ENCODE measurements at places on chromosomes 5 and 9. TPM values are rescaled to one million over a fixed set of nuclear protein-coding genes. Genes with fewer than 3 reads are reported as not detected.

Gene ADGRV1
- total RNA-seq = not detected

Gene TAF11L10
- total RNA-seq = not detected

Gene ANKRD31
- total RNA-seq = 0.59 TPM

Gene GARIN3
- not detected for total RNA-seq

Gene TRMO
- 43.8 TPM for total RNA-seq

Gene FOXD4L5
- total RNA-seq = not detected

Gene CAVIN4
- 0.07 TPM for total RNA-seq

Gene GM2A
- 29.3 TPM for total RNA-seq

Gene SPINK5
- not detected for total RNA-seq

Gene GABRP
- total RNA-seq = not detected

Gene XPA
- total RNA-seq = 23.2 TPM

Gene ANXA2R
- 13.2 TPM for total RNA-seq

Gene PCDHAC2
- not detected for total RNA-seq

Gene PDGFRB
- total RNA-seq = 8.5 TPM

Gene MARCOL
- total RNA-seq = not detected

Gene OR1K1
- not detected for total RNA-seq

GRCh38 chr5:94422812-94423211, 195.6 kb downstream of the KIAA0825 start:
- no peak for DNase-seq

GRCh38 chr9:33439731-33440130, 7.7 kb downstream of the AQP3 start:
- no peak for DNase-seq

DNA sequence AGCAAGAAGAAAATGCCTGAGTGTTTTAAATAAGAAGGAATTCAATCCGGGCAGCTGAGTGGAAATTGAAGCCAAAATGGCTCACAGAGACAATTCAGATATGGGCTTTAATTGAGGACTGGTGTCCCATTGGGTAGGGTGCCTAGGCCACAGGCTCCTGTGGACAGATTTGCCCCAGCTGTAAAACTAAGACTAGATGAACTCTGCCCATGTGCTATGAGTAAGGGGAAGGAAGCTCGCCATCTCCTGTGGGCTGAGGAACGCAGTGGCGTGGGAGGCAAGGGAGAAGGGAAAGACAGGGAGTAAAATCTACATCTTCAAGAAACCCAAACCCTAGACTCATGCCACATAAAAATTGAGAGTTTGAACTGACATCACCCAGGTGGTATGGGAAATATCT, 66.1 kb downstream of the KLHL3 start:
- no peak for DNase-seq

- DNase-seq = no peak
These were observed 419.9 kb upstream of the GRAMD2B start for GRCh38 chr5:126003309-126003708.

GRCh38 chr9:129562514-129562913, 58.4 kb downstream of the C9orf50 start:
- no peak for DNase-seq

GRCh38 chr9:14756291-14756690, 33.8 kb upstream of the CER1 start:
- no peak for DNase-seq

- DNase-seq = no peak
These were observed 3.9 kb downstream of the GCNT4 start for GRCh38 chr5:75048457-75048953.

- no peak for DNase-seq
These were observed 19.4 kb downstream of the EFNA5 start for GRCh38 chr5:107651325-107651724.

GRCh38 chr9:93306081-93306480, 122.1 kb downstream of the WNK2 start:
- DNase-seq = no peak

- DNase-seq = no peak
These were observed 27.7 kb upstream of the GABRP start for GRCh38 chr5:170755679-170756456.

DNA sequence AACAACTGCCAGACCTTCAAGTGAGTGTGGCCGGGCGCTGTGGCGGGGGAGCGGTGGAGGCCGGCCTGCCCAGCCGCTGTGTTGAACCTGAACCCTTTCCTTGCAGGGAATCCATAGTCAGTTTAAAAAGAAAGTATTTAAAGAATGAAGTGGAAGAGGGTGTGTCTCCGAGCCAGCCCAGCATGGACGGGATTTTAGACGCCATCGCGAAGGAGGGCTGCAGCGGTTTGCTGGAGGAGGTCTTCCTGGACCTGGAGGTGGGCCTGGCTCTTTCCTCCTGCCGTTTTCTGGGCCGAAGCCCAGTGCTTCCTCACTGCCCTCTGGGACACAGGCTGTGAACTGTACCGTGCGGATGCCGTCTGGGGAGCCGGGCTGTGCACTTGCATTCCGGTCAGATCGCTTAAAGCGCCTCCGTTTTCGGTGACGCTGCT, 19.1 kb downstream of the EXOC3 start:
- no peak for DNase-seq

DNA sequence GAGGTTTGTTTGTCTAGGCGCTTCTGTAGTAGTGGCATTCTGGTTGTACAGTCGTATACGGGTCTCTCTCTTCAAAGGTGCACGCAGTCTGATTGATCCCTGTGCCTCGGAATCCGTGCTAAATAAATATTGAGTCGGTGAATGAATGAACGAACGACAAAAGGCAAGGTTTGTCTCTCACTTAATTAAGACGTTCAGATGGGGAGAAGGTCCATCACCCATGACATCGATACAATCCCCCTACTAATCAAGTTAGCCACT, 500 bp upstream of the CREBRF start:
- DNase-seq = no peak

- DNase-seq = no peak
These were observed 308.8 kb downstream of the PJA2 start for GRCh38 chr5:109100971-109101370.

GRCh38 chr9:120857902-120858301, 15.2 kb upstream of the PSMD5 start:
- DNase-seq = no peak

DNA sequence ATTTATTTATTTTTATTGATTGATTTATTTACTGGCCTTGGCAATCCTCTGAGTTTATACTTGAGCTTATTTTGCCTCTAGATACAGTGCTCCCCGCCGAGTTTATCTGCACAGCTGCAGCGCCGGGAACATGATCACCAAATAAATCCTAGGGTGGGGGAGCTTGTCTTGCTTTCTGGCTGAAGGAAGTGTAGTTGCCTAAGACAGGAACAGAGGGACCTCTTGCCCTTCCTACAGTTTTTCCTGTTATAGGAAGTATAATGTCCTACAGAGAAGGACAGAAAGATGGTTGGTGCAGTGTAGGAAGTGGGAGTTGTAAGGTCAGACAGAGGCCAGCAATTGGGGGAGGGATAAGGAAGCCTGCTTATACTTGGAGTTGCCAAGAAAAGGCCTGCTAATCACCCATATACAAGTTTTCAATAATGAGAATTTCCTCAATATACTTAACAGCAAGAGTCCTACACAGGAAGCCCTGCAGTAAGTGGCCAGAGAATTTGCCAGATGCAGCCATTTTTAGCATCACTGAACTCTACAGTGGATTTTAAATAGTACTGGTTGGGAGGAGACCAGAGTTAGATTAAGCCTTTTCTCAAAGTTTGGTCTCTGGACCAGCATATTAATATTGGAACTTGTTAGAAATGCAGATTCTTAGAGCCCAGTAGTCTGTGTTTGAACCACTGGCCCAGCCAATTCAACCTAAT, 7.7 kb downstream of the AOPEP start:
- DNase-seq = no peak

DNA sequence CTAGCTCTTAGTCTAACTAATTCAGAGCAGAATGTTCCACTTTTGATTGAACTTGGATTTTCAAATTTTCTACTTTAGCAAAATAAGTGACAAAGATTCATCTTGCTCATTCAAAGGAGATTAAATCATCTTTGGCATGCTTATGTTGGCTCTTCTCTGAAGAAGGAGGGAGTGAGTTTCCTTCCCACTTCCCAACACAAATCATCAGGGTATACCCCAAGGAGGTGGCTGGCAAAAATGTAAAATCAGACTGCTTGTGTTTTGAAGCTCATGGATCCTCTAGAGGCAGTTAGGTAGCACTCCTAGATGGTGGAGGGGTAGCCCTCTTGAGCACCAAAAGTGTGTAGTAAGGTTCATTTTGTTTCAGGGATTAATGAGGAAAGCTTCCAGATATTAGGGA, 343.1 kb downstream of the OSTF1 start:
- DNase-seq = no peak

GRCh38 chr5:72301557-72301956, 18.5 kb downstream of the MRPS27 start:
- DNase-seq = no peak

DNA sequence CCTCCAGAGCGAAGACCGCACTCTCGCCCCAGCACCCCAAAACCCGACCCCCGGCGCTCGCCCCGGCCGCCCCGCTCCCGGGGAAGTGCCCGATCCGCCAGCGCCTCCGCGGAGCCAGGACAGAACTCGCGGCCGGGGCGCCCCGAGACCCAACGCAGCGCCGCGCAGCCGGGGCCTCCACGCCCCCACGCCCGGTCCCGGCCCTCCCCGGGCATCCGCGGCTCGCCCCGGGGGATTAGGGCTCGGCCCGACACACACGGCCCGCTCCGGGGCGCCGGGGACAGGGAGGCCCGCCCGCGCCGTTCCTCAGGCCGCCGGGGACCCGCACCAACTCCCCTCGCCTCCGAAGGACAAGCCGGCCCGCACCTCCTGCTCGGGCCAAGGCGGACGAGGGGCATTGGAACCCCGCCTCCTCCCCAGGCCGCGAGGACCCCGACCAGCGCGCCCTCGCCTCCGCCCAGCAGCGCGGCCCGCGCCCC, 544 bp downstream of the FNBP1 start:
- peak; percentile 61 for DNase-seq

- no peak for DNase-seq
These were observed 3.1 kb downstream of the QRFP start for GRCh38 chr9:130893341-130894101.

- no peak for DNase-seq
These were observed 18.9 kb downstream of the ZNF169 start for GRCh38 chr9:94277885-94278536.

- no peak for DNase-seq
These were observed 161.4 kb upstream of the GNA14 start for GRCh38 chr9:77809552-77809951.

DNA sequence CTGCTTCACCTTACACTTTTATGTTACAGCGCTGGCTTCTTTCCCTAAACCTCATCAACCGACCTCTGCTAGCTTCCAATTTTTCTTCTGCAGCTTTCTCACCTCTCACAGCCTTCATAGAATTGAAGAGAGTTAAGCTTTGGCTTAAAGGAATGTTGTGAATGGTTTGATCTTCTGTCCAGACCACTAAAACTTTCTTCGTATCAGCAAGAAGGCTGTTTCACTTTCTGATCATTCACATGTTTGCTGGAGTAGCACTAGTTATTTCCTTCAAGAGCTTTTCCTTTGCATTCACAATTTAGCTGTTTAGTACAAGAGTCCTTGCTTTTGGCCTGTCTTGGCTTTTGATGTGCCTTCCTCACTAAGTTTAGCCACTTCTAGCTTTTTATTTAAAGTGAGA, 49.5 kb downstream of the NR3C1 start:
- DNase-seq = peak; percentile 10

DNA sequence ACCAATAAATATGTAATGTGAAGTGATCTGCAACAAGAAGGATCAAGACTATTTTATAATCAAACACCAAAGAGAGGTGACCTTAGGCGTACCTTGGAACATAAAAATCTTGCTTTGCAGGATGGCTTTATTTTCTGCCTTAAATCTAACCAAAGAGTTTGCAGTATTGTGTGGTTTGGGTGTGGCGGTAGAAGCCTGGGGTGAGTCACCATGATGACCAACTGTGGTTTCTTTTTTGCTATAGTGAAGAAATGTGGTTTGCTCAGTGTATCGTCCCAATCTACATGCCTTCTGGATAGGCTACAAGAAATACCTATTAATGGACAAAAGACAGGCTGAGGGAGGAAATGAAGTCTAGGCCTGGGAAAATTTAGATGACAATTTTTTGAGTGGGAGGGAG, 5.1 kb upstream of the CAST start:
- DNase-seq = no peak

DNA sequence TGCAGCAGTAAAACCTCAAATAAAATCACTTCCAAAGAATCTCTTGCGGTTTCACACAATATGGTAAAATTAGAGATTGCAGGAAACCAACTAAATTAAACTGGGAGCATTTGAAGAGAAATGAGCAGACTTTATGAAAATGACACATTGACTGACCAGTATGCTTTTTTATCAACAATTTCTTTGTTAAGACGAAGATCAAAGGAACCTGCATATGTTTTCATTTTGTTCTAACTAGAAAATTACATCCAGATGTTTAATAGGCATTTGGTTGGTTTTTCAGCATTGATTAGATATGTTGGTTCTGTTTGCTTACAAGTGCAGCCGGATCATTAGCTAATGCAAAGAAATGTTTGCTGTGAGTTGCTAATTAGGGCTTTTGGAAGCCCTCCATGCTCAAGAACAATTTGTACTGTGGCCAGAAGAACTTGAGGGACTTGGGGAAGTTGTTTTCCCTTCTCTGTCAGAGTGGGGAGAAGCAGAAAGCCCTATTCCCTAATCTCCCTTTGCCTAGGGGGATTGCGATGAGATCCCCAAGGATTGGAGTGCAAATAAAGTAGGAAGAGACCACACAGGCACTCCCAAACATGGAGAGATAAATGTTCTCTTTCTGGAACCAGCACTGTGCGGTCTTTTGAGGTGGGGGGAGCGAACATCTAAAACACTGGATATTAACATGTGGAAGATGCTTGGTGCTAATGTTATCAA, 4.5 kb upstream of the TLE1 start:
- no peak for DNase-seq

DNA sequence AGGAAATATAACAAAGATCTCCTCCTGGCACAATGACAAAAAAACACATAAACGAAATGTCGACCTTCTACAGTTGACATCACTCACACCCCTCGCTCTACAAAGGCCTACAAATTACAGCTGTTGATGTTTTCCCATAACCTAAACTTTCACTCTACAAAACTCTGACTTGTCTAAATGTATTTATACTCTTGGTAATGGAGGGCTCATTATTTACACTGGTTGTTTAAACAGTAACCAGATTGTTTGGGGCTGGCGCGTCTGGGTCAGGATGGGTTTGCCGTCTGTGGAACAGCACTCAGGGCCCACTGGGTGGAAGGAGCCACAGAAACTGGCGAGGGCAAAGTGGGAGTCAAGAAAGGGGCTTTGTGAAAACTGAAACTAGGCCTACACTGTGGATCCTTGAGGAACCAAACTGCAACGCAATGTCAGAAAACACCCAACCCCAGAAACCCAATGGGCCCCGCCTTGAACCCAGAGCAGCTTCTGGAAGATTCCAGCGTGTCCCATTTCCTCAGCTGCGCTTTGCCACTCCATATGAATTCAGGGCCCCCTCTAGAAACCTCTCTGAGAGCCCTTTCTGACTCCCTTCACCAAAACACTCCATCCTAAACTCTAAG, 136.7 kb downstream of the ROR2 start:
- no peak for DNase-seq
